ENCODE measurements at places on chromosomes 7 and 10. TPM values are rescaled to one million over a fixed set of nuclear protein-coding genes. Genes with fewer than 3 reads are reported as not detected.

NUP205 gene
- 19.9 TPM for total RNA-seq

SPDYE9 gene
- not detected for total RNA-seq

- DNase-seq = no peak
Measured at GRCh38 chr10:73590881-73591799, at the start of gene USP54. USP54 (minus strand) TSS chr10:73591342; CDS start chr10:73575658, 15,684 bp downstream.

- no peak for DNase-seq
Measured at GRCh38 chr10:115606086-115606485, 512.9 kb downstream of the ATRNL1 start.

- DNase-seq = no peak
Measured at GRCh38 chr7:103851357-103851756, 138.1 kb downstream of the RELN start.

Measured in sigmoid colon (tissue), 7 donors.